NCI-H187 (cell line): ENCODE measurements at places on chromosomes 16 and 17.

- no peak for DNase-seq
Observed at GRCh38 chr17:33269337-33270060, 23.6 kb downstream of the ASIC2 start.

DNA sequence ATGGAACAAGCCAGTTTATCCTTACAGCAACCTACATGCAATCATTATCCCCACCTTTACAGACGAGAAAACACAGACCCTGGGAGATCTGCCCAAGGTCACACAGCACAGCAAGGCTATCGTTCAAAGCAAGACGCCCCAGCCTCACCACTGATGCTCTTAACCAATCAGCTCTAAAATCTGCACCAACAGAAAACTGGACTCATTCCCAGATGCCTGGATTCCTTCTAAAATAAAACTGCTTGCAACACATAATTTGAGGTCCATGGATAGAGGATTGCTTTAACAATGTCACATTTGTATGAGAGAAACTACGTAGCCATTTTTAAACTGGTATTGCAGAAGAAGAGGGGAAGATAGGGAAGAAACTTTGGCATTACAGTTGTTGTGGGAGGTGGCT, 6.8 kb downstream of the COTL1 start:
- DNase-seq, result no peak

DNA sequence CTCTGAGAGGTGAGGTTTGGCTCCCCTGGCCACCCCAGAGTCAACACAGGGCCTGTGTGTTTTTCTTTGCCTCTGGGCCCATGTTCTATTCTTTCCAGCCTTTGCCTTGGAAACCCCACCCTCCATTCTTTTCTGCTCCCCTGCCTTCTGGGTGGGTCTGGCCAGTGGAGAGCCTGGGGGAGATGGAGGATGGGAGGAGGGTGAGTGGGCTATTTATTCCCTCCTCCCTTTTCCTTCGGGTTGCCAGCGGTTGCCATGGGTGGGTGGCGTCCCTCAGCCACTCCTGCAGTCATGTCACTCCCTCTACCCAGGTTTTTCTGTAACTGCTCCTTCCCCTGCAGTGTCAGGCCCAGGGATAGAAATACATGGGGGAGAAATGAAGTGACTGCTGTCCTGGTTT, 15.5 kb downstream of the CMIP start:
- DNase-seq, result no peak

GRCh38 chr17:45981306-45981705, 17.7 kb upstream of the STH start:
- no peak for DNase-seq

- no peak for DNase-seq
Observed at GRCh38 chr16:14284930-14285512, 213.9 kb downstream of the MRTFB start.

DNA sequence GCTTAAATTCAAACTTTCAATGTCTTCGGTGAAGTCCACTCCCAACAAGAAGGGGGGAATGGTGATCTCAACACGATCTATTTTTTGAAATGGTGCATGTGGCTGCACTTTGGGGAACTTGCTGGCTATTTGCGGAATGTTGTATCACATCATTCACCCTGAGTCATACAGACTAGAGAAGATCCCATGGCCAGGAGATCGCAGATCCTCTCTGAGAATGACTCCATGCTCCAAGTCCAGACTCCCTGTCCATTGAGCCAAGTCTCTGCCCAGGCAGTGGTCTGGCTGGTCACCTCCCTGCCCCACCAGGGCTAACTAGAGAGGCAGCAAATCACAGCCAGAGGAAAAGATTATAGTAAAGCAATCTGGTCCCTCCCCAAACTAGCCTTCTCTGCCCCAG, 120.6 kb downstream of the XYLT1 start:
- DNase-seq, result no peak

DNA sequence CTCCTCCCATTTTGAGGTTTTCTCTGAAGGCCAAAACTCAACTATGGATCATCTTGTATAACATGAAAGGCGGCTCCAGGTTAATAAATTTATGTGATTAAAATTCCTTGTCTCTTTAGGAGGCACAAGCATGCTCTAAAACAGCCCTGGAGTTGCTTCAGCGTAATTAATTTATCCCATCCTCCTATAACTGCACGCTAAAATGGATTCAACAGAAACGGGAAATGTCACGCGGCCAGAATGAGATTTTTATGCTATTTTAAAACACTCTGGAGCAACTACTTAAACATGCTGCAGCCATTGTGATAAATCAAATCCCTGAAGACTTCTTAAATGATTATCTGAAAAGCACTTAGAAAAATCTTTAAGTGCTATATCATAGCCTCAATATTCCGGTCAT, 106.6 kb downstream of the ADAMTS18 start:
- DNase-seq, result no peak

GRCh38 chr17:49488612-49489011, 6.5 kb upstream of the NGFR start:
- no peak for DNase-seq

DNA sequence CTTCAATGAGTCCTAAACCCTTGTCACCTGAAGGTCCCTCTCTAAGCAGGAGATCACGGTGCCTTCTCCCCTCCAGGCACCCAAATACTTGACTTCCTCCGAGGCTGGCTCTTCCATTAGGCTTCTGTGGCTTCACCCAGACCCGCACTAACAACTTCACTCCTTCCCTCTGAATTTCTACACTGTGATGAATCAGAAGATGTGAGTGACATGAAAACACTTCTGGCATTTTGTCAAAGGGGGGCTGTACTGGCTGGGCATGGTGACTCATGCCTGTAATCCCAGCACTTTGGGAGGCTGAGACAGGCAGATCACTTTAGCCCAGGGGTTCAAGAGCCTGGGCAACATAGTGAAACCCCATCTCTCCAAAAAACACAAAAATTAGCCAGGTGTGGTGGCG, 72.6 kb upstream of the CNEP1R1 start:
- no peak for DNase-seq
